ENCODE measurements at places on chromosomes 16 and 17. TPM values are rescaled to one million over a fixed set of nuclear protein-coding genes. Genes with fewer than 3 reads are reported as not detected.

The CLEC10A gene
- total RNA-seq, result not detected

The CLEC3A gene
- not detected for total RNA-seq

The TLCD3B gene
- 0.19 TPM for total RNA-seq

The NDUFAF8 gene
- total RNA-seq, result 36.9 TPM

The CHST5 gene
- not detected for total RNA-seq

The FBXW10 gene
- 0.28 TPM for total RNA-seq

The HOXB2 gene
- 6.5 TPM for total RNA-seq

The CD300LF gene
- not detected for total RNA-seq

The NPIPB13 gene
- total RNA-seq, result 0.58 TPM

The TBC1D3C gene
- not detected for total RNA-seq

The ZKSCAN2 gene
- total RNA-seq, result 2.8 TPM

The TSPAN10 gene
- 0.58 TPM for total RNA-seq

The HIGD1B gene
- not detected for total RNA-seq

The GLIS2 gene
- total RNA-seq, result 1.7 TPM

The BTBD17 gene
- not detected for total RNA-seq

The CEP95 gene
- total RNA-seq, result 34.7 TPM

The CCL17 gene
- not detected for total RNA-seq

The TEX14 gene
- under 0.01 TPM for total RNA-seq

The SPATA22 gene
- not detected for total RNA-seq

The SLC13A2 gene
- not detected for total RNA-seq

The NUDT7 gene
- total RNA-seq, result 3.7 TPM

The NPIPA8 gene
- not detected for total RNA-seq

The GP2 gene
- total RNA-seq, result not detected

The TMEM231 gene
- 12.1 TPM for total RNA-seq

The SP2 gene
- total RNA-seq, result 0.28 TPM

The OTOA gene
- total RNA-seq, result under 0.01 TPM

The NUP93 gene
- total RNA-seq, result 91.1 TPM

The G6PC1 gene
- not detected for total RNA-seq

The SERPINF2 gene
- 0.19 TPM for total RNA-seq

The KCNG4 gene
- total RNA-seq, result not detected

The E4F1 gene
- 35.0 TPM for total RNA-seq

The LITAFD gene
- not detected for total RNA-seq

The CEMP1 gene
- total RNA-seq, result not detected

The GNG13 gene
- total RNA-seq, result not detected

The HOXB9 gene
- 0.19 TPM for total RNA-seq

The CCL4 gene
- total RNA-seq, result not detected

The LITAF gene
- total RNA-seq, result 30.2 TPM

The WSCD1 gene
- total RNA-seq, result 0.85 TPM

The KRTAP3-2 gene
- total RNA-seq, result not detected

The PIRT gene
- not detected for total RNA-seq

The ARHGAP44 gene
- 4.8 TPM for total RNA-seq

The AURKB gene
- 45.6 TPM for total RNA-seq

The CBX4 gene
- total RNA-seq, result 8.6 TPM

The UMOD gene
- not detected for total RNA-seq

The GCGR gene
- not detected for total RNA-seq

The KRTAP9-2 gene
- total RNA-seq, result not detected

The TEKT5 gene
- total RNA-seq, result not detected

The CTRB1 gene
- total RNA-seq, result not detected

The NHLRC4 gene
- 3.4 TPM for total RNA-seq

The MYOCD gene
- 13.8 TPM for total RNA-seq

The TMUB2 gene
- total RNA-seq, result 25.5 TPM

The KCNJ16 gene
- total RNA-seq, result 0.38 TPM

The NPIPB8 gene
- 0.19 TPM for total RNA-seq

The CACNG5 gene
- total RNA-seq, result not detected

The ABCA6 gene
- 17.1 TPM for total RNA-seq

The ALOX12 gene
- total RNA-seq, result not detected

The APOBR gene
- total RNA-seq, result not detected

All from regular cardiac myocyte (primary cell).